ENCODE measurements at places on chromosomes 3 and 15. TPM values are rescaled to one million over a fixed set of nuclear protein-coding genes. Genes with fewer than 3 reads are reported as not detected.
A peak's percentile ranks its signal among the peaks of the same experiment; 100 is the strongest.

DNA sequence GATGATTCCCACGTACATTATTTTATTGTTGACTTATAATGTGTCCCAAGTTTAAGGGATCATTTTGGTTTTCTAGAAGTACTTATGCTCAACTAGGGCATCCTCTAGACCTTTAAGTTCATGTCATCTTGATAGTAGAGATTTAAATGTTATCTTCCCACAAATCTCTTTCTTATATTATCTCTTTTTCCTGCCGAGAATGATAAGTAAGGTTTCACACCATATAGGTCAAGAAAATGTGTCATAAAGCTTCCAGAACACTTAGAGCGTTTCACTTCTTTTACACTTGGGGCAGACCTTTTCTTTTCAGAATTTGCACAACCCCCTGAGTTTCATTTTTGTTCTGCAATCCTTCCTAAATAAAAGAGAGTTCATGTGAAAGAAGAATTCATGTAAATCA is 142.0 kb upstream of the CBLB start:
- no peak for DNase-seq

- DNase-seq, result no peak
Observed at GRCh38 chr3:19886404-19886803, 47.6 kb downstream of the EFHB start.

The RHCG gene
- 0.59 TPM for total RNA-seq

DNA sequence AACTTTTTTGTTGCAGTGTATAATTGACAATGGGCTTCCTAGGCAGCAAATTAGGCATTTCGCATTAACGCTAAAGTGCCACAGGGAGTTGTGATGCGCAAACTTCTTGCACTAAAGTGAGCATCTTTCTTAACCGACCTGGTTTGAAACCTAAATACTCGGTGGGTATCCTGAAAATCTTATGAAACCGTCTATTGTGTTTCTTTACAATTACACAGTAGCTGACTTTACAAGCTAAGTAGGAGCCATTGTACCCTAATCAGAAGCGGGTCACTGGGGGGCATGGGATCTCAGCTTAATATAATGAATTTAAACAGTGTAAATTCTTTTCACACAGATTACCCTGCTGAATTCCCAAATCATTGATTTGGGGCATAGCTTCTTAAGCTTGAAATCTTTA is 328.0 kb downstream of the KCNH8 start:
- DNase-seq, result no peak

DNA sequence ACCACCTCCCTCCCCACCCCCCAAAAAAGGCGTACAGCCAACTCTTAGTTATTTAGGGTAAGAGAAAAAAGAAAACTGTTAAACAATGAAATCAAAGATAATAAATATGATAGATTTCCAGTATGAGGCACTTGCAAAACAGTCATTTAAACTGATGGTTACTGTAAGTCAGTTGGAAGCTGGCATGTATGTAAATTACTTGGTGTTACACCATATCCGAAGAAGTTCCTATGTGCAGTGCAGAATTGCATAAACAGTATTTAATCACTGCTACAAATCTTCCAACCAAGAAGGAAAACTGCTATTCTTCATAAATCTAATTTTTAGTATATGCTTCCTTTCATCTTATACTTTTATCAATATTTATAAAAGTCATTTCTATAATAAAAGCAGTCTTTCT is 62.0 kb downstream of the LEO1 start:
- no peak for DNase-seq

The CYP11A1 gene
- total RNA-seq, result not detected

GRCh38 chr15:63073497-63074172 is 31.1 kb downstream of the TPM1 start:
- no peak for DNase-seq

DNA sequence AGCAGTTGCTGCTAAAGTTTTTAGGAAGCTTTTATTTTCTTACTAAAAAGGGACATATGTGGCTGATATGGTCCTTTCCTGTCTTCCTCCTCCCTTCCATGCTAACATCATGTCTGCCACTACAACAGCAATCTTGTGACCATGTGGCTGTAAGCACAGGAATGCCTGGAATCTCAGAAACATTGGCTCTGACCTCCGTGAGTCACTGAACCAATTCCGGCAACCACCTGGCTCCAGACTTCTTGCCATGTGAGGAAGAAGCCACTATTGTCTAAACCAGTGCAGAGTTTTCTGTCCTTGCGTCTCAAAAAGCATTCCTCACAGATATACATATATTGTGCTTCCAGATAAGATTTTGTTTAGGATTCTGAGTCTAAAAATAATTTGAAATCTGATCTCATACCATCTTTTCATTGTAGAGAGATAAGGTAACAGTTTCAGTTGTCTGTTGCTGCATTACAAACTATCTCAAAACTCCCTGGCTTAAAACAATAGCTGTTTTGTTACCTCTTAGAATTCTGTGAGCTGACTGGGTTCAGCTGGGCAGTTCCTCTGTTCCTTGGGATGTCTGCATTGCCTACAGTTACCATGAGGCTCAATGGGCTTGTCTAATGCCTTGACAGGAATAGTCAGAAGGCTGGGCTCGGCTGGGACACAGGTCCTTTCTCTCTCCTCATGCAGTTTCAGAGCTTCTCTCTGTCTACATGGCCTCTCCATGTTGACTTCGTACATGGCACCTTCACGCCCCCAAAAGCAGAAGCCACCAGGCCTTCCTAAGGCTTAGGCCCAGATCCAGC is 77.3 kb upstream of the MAGI1 start:
- DNase-seq, result peak; percentile 79

The BFSP2 gene
- total RNA-seq, result not detected

GRCh38 chr3:131353986-131354385 is 27.6 kb upstream of the NUDT16 start:
- no peak for DNase-seq

- DNase-seq, result no peak
Observed at GRCh38 chr3:72344236-72344635, 504.0 kb downstream of the SHQ1 start.

DNA sequence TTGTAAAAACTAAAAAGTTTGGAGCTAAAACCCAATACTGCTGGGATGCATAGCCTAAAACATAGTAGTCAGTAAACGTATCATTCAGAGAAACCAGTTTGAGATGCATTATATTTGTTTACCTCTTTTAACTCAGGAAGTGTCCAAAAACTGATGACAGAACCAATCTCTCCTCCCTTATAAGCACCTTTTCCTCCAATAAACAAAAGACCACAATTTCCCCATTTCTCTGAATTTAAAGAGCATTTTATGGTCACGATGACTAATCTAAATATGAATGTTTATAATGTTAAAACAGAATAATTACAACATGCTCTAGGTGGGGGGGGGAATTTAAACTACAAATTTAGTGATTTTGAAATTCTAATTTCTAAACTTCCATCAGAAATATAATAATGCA is 58.5 kb downstream of the CEP63 start:
- DNase-seq, result no peak

DNA sequence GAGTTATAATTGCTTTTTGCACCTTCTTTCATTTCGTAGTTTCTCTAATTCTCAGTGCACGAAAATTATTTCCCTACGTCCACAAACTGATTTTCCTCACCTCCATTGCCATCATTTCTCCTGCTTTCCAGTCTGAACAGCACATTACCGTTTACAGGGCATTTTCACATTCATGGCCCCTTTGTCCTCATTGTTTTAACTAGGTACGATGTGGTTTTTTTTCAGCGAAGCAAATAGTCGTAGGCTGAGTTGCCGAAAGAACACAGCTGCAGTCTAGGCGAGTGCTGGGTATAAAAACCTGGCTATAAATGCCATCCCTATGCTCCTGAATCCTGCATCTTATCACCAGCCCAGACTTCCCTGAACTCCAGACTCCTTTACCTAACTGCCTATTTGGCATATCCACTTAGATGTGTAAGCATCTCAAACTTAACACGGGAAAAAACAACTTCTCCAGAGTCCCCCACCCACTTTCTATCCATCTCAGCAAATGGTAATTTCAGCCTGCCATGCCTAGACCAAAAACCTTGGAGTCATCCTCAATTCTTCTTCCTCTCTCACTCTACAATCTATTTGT is 691 bp upstream of the FSIP1 start:
- no peak for DNase-seq

GRCh38 chr3:9703240-9703639 is 393 bp upstream of the CPNE9 start:
- no peak for DNase-seq

DNA sequence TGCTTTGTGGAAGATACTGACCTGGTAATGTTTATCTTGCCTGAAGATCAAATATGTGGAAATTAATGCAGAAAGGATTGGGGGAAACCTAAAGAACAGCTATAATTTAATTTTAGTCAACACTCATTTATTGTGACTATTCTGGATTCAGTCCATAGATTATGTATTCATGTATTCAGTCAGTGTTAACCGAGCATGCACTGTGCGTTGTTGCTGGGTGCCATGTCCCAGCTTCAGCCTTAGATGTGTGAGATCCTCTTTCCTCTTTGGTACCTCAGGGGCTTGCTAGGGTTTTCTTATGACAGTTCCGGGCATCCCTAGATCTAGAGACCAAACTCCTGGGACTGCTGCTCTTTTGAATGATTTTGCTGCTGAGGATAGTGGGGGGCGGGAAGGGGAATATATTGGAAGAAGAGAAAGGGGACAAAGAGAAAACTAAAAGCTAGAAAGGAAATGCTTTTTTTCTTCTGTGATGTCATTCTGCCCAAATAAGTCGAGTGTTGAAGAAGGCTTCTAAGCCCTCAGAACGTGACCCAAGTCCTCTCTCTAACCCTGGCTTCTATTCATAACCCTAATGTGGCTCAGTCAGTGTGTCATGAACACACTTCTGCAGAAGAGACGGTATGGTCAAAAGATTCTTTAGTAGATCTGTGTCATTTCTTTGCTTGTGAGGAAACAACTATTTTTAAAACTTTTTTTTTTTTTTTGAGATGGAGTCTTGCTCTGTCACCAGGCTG is 33.5 kb downstream of the STARD9 start:
- DNase-seq, result no peak

DNA sequence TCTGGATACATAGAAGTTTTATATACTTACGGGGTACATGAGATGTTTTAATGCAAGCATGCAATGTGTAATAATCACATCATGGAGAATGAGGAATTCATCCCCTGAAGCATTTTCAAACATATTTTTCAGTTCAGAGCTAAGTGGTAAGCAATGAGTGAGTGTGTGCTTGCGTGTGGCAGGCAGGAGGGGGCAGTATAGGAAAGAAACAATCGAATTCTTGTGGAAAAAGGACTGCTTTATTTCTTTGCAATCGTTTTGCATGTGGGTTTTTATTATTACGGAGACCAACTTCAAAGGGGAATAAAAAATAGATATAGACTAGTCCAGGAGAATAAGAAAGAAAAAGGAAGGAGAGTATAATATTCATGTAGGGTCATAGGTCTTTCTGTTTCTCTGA is 271.6 kb downstream of the CHL1 start:
- DNase-seq, result peak; percentile 6

- DNase-seq, result no peak
Observed at GRCh38 chr3:63467392-63467791, 185.1 kb upstream of the SNTN start.

All from Calu3 (cell line).